ENCODE measurements at places on chromosomes 12 and 14.

DNA sequence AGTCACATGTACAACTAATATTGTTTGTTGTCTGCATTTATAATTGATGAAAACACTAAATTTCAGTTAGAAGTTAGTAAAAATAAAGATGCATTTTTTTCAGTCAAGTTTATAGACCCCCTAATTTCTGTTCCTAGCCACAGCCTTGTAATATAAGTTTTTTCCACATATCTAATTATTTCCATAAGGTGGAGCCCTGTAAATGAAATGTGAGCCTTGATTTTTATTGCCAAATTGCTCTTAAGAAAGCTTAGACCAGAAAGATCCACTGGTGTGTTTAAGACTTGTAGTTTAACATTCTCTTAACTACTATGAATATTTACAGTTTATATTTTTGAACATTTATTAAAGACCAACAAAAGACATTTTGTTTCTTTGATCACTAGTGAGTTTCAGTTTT is 322.1 kb upstream of the RGS6 start:
- DNase-seq: no peak

DNA sequence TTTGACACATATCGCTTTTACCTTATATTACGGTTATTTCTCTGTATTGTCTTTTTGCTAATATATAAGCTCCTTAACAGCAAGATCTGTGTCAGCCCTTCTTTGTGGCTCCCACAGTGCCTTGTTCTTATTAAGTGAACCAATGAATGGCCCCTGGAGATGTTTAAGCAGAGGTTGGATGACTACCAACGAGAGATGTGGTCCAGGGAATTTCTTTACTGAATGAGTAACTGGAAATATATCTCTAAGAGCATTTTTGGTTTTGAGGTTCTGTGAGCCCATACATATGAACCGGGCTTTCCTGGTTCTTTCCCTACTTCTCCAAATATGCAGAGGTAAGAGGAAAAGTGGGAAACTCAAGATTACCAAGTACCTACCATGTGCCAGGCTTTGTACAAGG is 23.5 kb downstream of the CALCOCO1 start:
- no peak for DNase-seq

- DNase-seq: no peak
Observed at GRCh38 chr12:45130881-45131281, 80.0 kb upstream of the DBX2 start.

DNA sequence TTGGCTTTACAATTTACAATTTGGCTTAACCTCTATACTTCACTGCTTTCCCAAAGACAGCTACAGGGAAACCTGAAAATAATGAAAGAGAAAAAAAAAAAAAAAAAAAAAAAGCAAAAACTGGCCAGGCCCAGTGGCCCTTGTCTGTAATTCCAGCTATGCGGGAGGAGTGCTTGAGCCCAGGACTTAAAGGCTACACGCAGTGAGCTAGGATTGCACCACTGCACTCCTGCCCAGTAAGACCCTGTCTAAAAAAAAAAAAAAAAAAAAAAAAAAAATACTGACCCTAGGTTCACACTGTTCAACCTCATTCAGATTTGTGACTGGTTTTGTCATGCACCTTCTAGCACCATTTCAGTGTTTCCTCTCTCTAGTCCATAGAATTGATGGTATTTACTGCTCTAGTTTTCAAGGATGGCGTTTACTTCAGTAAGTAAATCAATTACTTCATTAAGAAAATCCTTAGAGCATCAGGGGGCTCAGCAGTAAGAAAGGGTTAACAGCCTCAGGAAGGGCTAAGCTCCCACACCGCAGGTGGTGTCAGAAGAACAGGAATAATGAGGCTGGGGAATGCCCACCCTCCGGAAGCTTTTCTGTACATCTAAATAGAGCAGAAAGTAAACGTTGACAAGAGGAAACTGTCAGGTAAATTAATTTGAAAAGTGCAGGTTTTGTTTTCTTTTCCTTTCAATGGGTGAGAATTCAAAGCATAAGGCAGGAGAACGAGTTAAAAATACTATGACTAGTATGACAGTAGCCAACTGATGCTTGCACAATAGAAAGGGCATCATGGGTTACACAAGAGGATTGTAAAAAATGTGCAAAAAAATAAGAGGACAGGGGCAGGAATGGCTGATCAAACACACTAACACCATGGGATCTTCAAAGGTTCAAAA is 115.0 kb upstream of the MDM1 start:
- no peak for DNase-seq

- no peak for DNase-seq
Observed at GRCh38 chr12:915090-915489, 34.4 kb downstream of the RAD52 start.
